ENCODE measurements at places on chromosomes 4 and X.

DNA sequence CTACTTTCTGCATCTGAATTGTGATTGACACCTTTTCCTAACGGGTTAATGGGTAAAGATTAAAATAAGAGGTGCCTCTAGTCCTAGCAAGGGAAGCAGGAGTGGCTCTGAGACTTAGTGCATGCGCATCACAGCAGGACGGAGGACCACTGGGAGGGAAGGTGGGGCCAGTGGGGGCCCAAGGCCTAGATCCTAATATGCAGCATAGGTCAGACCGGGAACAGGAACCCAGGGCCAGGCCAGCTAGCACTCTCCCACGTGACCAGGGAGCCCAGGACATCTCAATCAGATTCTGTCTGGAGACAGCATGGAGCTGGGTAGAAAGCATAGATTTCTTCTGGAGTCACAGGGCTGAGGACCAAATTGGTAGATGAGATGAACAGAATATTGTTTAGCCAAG, 55.7 kb downstream of the RASL11B start:
- H3K36me3 ChIP-seq: no peaks in the 10 kb centered on the region
- H3K4me1 ChIP-seq: peaks cover 4% of the 10 kb centered on the region
- H3K27me3 ChIP-seq: no peaks in the 10 kb centered on the region
- H3K4me3 ChIP-seq: no peak overlapping the region

- H3K4me1 ChIP-seq: peaks cover 6% of the 10 kb centered on the region
- no peak overlapping the region for H3K4me3 ChIP-seq
- H3K36me3 ChIP-seq: no peaks in the 10 kb centered on the region
- peak; percentile 80 for DNase-seq
- H3K27me3 ChIP-seq: peaks cover 48% of the 10 kb centered on the region
These were observed 107.8 kb downstream of the NHSL2 start for GRCh38 chrX:72018277-72019112.

GRCh38 chr4:55758570-55758969, 61.0 kb upstream of the EXOC1L start:
- no peaks in the 10 kb centered on the region for H3K4me1 ChIP-seq
- no peak overlapping the region for H3K27ac ChIP-seq
- H3K36me3 ChIP-seq: no peaks in the 10 kb centered on the region
- no peak for DNase-seq
- H3K27me3 ChIP-seq: no peaks in the 10 kb centered on the region

DNA sequence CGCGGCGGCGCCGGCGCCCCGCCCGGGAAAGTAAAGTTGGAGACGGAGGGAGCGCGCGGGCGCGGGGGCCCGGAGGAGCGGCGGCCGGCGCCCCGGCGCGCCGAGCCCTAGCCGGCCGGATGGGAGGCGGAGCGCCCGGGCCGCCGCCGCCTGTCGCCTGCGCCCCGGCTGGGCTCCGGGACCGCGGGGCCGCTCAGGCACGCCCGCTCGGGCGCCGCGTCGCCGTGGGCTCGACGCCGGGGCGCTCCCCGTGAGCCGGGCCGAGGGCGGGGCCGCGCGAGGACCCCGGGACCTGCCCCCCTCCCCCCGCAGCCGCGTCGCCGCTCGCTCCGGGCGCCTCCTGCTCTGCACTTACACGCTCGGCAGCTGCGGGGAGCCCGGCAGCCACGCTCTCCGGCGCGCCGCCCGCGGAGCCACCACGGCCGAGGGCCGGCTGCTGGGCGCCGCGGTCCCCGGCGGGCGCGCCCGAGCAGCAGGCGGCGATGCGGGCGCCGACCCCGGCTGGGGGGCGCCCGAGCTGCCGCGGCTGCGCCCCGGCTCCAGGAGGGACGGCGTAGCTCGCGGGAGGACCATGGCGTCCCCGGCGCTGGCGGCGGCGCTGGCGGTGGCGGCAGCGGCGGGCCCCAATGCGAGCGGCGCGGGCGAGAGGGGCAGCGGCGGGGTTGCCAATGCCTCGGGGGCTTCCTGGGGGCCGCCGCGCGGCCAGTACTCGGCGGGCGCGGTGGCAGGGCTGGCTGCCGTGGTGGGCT, at the start of gene ADRA2C:
Gene ADRA2C (plus strand): TSS at position 350 of the 749 bp plus-strand sequence. CDS start 222 bp downstream, at position 572.
- peaks cover 4% of the 10 kb centered on the region for H3K4me1 ChIP-seq
- H3K27me3 ChIP-seq: peaks cover 20% of the 10 kb centered on the region
- H3K36me3 ChIP-seq: peaks cover 2% of the 10 kb centered on the region
- DNase-seq: no peak
- peak within 1 kb of the TSS; percentile 60 for H3K27ac ChIP-seq

DNA sequence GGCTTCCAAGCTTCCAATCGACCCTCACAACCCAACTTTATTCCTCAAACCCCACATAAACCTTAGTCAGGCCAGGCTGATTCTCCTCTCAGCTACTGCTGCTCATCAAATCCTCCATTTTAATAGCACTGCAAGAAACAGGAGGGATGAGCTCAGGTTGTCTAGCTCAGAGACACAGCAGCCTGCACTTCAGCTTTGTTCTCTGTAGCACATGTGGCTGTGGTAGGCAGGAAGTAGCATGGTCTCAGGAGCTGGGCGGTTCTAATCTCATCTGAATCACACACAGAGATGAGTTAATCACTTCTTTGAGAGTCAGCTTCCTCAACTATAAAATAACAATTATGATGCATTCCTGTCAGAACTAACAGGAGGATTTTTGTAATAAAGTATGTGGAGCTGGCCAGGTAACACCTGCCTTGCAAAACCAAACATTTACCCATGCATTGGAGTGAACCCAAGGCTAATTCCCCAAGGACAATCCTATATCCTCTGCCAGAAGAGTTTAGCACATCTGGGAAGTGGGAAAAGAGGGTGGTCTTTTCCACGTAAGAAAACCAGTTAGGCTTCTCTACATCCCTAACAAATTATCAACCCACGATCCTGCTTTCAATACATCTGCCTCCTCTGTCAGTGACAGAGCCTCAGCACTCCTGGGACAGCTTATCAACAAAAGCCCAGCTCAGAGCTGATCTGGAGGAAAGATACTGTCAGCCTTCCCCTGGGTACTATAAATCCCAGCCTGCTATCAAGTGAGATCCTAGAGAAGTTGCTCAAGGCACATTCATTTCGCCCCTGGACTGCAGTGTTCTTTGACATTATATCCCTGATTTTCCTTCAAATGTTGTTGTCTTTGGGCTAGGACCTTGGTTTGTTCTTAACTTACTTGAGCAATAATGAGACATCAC, 32.8 kb downstream of the ELOVL6 start:
- peak overlapping the region; percentile 59 for H3K4me3 ChIP-seq
- H3K36me3 ChIP-seq: peaks cover 37% of the 10 kb centered on the region
- peaks cover 30% of the 10 kb centered on the region for H3K4me1 ChIP-seq

DNA sequence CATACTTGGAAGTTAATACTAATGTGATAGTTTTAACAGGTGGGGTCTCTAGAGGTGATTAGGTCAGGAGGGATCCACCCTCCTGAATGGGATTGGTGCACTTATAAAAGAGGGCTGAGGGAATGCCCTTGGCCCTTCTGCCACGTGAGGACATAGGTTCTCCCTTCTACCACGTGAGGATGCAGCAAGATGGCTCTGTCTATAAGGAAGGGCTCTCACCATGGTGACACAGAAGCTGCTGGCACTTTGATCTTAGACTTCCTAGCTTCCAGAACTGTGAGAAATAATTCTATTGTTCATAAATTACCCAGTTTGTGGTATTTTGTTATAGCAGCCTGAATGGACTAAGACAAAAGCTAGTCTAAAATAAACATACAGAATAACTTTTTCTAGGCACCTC, 1.0 kb downstream of the AADAT start:
- H3K4me1 ChIP-seq: peaks cover 10% of the 10 kb centered on the region
- no peak overlapping the region for H3K4me3 ChIP-seq
- DNase-seq: no peak
- no peak overlapping the region for H3K27ac ChIP-seq
- H3K36me3 ChIP-seq: no peaks in the 10 kb centered on the region
